SK-N-SH treated with all-trans-retinoic acid at 6 μM for 48 hours (cell line): ENCODE measurements at places on chromosomes 6 and 20.

DNA sequence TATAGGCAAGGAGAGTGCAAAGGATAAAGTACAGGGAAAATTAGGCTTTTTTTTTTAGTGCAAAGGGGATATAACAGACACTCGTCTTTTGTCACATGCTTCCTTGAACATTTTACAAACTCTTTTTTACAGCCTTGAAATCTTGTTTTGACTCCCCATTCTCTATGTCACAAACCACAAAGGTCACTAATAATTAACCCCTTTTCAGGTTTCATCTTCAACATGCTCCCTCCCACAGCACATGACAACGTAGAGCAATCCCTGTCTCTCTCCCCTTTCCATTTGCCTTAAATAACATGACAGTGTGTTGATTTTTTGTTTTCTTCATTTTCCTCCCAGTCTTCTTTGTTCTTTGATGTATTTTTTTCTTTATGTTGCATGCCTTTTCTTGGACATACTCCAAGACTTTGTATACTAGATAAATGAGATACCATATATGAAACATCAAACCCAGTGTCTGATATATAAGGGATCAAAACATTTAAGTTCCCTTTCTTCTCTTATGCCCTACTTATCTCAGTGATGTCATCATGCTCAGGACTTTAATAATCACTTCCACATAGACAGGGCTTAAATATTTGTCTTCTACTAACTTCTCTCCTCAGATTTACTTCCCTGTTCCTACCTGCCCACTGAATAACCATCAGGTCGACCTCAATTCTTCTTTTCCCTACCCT, 378.7 kb upstream of the HSF2 start:
- no peak for ATAC-seq

GRCh38 chr20:22586645-22587310, 2.4 kb upstream of the FOXA2 start:
- peak; percentile 72 for ATAC-seq

DNA sequence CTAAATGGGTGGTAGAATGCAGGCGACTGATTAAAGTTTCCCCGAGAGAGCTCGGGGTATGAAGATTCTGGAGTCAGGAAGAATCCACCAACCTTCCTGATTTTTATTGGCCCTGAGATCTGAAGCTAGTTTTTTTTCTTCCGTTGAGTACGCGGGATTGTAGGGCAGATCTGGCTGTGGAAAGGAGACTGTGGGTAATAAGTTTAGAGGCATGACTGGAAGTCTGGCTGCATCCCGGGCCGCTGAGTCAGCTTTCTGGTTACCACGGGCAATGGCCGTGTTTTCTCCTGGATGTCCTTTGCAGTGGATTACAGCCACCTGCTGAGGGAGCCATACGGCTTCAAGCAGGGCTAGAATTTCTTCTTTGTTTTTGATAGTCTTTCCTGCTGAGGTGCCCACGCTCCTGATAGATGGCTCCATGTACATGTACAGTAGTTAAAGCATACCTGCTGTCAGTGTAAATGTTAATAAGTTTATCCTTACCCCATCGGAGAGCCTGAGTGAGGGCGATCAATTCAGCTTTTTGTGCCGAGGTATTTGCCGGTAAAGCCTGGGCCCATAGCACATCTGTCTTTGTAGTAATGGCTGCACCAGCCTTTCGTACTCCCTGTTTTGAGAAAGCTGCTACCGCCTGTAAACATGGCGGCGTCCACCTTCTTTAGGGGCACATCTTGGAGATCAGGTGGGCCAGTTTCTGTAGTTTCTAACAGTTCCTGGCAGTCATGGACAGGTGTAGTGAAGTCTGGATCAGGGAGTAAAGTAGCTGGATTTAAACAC, 154.0 kb downstream of the TRIM27 start:
- ATAC-seq = peak; percentile 90

DNA sequence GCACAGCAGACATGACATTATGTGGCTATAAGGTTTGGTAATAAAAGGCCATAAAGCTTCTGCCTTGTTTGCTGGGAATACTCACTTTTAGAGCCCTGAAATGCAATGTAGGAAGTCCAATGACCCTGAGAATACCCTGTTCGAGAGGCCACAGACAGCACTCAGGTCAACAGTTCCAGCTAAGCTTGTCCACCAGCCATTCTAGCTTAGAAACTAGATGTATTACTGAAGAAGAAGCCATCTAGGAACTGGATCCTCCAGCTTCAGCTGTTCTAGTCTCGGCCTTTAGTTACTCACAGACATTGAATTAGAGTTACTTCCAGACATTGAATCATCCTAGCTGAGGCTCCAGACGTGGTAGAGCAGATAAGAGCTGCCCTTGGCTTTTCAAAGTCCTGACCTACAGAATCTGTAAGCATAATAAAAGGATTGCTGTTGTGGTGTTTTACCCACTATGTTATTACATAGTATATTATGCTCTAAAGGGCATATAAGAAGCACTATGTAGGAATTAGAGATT, 84.9 kb downstream of the MMS22L start:
- ATAC-seq = no peak

DNA sequence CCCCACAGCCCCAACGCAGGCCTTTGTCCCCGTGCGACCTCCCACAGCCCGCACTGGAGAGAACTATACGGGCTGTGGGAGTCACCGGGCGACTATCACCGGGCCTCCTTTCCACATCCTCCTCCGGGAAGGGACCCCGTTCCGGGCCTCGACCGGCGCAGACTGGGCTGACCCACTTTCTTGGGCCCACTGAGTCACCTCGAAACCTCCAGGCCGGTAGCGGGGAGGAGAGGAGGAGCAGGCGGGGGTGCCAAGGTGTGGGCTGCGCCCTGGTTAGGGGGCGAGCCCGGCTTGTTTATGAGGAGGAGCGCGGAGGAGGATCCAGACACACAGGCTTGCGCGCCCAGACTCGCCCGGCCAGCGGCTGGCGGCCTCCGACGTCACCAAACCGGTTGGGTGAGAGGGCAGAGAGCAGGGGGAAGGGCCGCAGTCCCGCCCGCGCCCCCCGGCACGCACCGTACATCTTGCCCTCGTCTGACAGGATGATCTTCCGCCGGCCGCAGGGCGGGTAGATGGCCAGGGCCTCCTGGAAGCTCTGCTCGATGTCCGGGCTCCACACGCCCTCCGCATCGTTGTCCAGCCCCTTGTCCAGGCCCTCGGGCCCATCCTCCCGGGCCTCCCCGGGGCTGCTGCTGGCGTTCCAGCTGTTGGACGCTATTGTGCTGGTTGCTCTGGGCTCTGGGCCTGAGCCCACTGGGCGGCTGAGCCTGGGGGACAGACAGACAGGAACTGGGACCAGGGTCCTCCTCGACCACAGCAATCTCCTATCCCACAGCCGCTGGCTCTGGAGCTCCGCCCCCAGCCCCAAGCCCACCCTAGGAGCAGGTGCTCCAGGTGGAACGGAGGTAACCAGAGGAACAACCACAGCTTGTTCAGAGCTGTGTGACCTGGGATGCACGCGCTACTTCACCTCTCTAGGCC, 10.6 kb downstream of the TEAD3 start:
- ATAC-seq = no peak

DNA sequence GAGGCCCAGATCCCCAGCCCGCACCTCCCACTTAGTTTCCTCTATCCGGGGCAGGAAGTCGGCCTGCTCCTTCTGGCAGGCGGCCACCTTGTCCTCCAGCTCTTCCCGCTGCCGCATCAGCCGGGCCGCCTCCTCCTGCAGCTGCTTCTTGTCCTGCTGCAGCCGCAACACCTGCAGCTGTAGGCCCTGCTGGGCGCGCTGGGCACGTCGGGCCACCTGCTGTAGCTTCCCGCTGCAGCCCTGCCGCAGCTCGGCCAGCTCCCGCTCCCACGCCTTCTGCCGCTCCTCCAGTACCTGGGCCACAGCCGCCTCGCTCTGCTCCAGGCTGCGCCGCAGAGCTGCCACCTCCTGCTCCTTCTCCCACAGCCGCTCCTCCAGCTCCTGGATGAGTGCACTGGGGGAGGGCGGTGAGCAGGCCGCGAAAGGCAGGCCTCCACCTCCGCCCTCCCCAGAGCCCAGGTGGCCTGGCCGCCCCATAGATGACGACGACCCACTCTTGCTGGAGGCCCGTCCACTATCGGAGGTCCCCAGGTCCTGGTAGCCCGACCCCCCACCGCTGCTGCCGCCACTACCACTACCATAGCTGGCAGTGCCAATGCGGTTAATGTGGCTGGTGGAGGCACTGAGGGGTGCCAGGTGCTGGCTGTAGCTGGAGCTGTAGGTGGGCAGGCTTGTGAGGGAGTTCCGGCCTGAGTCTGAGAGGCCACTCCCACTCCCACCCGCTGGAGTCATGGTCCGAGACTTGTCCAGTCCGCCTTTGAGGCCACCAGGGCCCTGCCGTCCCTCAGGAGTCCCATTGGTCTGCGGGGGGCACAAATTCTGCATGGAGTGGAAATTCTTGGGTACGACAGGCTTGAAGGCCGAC, 6.0 kb upstream of the FASTKD5 start:
- no peak for ATAC-seq

DNA sequence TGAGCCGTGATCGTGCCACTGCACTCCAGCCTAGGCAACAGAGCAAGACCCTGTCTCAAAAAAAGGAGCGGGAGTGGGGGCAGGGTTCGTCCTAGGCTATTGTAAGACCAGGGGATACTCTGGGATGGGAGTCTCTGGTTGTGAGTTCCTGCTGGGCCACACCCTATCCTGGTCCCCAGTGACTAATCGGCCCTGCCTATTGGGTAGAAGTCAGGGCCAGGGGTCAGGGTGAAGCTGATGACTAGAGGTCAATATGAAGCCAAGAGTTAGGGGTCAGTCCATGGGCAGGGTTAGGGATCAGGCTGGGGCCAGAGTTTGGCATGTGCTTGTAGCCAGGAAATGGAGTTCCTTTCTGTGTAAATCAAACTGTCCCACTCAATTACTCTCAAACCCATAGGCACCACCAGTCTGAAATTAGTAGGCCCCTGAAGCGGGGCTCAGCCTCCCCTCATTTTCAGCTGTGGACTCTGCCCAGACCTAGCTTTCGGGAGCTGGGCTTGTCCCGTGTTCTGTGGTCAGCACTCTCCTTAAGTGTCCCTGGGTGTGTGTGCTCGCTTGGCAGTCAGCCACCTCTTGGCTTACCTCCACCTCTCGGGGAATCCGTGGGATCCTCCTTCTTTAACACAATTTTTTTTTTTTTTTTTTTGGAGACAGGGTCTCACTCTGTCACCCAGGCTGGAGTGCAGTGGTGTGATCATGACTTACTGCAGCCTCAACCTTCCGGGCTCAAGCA, 1.8 kb downstream of the HSPA12B start:
- no peak for ATAC-seq

GRCh38 chr6:156657296-156657695, 119.9 kb upstream of the ARID1B start:
- no peak for ATAC-seq
